Right kidney (tissue), 9 donors: ENCODE measurements at places on chromosomes 7 and 10.

- DNase-seq: no peak
Measured at GRCh38 chr10:26799342-26799741, 61.4 kb downstream of the ABI1 start.

DNA sequence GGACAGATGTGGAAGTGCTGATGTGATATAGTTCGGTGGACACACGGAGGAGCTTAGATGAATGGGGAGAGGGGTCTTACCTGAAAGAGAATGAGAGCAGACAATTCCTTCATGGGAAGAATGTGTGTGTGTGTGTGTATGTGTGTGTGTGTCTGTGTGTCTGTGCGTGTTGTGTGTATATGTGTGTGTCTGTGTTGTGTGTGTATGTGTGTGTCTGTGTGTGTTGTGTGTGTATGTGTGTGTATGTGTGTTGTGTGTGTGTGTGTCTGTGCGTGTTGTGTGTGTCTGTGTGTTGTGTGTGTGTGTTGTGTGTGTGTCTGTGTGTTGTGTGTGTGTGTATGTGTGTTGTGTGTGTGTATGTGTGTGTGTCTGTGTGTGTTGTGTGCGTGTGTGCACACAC is 104.2 kb downstream of the FAM204A start:
- DNase-seq: no peak

GRCh38 chr7:136709876-136710275 is 158.6 kb upstream of the CHRM2 start:
- DNase-seq: no peak

DNA sequence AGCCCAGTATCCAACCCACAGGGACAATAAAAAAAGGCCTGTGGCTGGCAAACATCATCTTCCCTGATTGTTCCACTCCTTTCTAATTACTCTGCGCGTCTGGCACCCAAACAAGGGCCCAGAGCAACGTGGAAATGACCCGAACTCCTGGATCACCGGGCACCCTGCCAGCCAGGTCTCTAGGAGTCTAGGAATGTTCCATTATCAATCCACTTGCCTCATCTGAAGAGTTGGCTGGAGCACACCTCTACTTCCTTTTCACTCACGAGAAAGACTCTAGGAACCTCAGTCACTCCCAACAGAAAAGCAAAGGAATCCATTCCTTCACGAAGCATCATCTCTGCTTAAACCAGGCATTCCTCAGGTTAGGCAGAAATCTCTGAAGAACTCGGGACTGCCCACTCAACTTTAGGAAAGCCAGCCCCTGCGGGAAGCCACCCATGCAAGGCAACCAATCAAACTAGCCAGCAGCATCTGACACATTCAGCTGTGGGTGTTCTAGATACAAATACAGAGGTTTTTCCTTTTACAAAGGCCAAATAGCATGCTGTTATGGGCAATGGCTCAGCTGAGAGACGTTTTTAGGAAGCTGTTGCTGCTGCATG is 37.7 kb downstream of the ATXN7L1 start:
- DNase-seq: no peak

DNA sequence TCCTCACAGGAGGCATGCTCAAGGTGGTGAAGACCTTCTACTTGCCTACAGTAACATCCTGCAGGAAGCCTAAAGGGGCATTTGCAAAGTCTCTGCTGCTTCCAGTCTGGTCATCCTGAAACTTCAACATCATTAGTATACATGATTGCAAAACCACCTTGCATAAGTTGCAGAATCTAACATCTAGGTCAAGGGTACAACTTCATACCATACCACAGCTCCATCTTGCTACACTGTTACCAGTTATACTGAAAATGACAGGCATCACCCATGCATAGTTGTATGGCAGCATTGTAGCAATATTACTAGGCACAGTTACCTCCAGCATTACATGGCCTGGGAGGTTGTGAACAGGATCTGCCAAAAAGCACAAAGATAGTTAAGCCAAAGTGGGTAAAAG is 13.7 kb upstream of the MACROH2A2 start:
- no peak for DNase-seq
